ENCODE measurements at places on chromosomes 2 and 18. TPM values are rescaled to one million over a fixed set of nuclear protein-coding genes. Genes with fewer than 3 reads are reported as not detected.

DNA sequence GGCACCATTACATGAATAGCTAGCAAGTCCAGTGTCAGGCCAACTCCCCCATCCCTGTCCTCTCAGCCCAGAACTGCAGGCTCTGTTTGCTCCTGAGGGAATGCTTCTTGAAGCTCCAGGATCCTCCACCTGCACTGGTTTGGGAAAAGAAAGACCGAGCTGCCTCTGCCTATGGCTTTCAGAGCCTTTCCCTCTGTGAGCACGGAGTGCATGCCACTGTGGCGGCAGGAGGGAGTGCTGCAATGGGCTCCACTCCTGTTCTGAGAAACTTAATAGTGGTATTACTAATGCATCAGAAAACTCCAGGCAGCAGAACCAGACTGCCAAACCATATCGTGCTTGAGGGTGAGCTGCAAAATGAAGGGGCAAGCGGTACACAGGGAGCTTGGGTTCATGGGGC lies 271.8 kb downstream of the SRBD1 start:
- H3K4me3 ChIP-seq: no peak overlapping the region
- H3K4me1 ChIP-seq: peaks cover 18% of the 10 kb centered on the region
- no peaks in the 10 kb centered on the region for H3K36me3 ChIP-seq
- peaks cover 21% of the 10 kb centered on the region for H3K27me3 ChIP-seq

DNA sequence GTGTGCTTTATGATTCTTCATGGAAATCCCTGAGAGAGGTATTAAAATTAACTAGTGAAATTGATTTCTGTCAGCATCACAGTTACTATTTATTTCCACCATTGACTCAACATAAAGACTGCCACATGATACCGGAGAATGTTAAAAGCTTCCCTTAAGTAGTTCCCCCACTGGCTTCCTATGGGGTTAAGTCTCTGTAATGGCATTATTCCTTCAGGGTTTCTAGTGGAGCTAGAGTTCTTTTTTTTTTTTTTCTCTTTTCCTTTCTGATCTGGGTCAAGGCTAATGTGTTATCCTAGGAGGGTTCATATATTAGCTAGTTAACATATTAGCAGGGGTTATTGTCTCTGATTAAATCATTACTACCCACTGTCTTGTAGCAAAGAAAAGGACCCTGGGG lies 1919.1 kb upstream of the PIK3C3 start:
- no peak overlapping the region for H3K27ac ChIP-seq
- no peaks in the 10 kb centered on the region for H3K36me3 ChIP-seq
- H3K27me3 ChIP-seq: no peaks in the 10 kb centered on the region
- peaks cover 6% of the 10 kb centered on the region for H3K4me1 ChIP-seq
- no peak overlapping the region for H3K4me3 ChIP-seq

- no peaks in the 10 kb centered on the region for H3K27me3 ChIP-seq
- H3K4me1 ChIP-seq: peaks cover 17% of the 10 kb centered on the region
- no peak overlapping the region for H3K27ac ChIP-seq
- DNase-seq: no peak
- H3K36me3 ChIP-seq: peaks cover 2% of the 10 kb centered on the region
These were observed 2.2 kb upstream of the IL1R1 start for GRCh38 chr2:102140377-102140776.

LYG2 gene
- total RNA-seq: not detected

STK16 gene
- 34.2 TPM for total RNA-seq

GCFC2 gene
- 22.1 TPM for total RNA-seq

PIAS2 gene
- 37.6 TPM for total RNA-seq

C2orf66 gene
- 0.29 TPM for total RNA-seq

Measured in type B pancreatic cell (in vitro differentiated cells).